IPS DF 6.9 (cell line): ENCODE measurements at places on chromosomes 11 and 22.

GRCh38 chr11:30652801-30653200, 66.6 kb upstream of the MPPED2 start:
- no peak for DNase-seq

DNA sequence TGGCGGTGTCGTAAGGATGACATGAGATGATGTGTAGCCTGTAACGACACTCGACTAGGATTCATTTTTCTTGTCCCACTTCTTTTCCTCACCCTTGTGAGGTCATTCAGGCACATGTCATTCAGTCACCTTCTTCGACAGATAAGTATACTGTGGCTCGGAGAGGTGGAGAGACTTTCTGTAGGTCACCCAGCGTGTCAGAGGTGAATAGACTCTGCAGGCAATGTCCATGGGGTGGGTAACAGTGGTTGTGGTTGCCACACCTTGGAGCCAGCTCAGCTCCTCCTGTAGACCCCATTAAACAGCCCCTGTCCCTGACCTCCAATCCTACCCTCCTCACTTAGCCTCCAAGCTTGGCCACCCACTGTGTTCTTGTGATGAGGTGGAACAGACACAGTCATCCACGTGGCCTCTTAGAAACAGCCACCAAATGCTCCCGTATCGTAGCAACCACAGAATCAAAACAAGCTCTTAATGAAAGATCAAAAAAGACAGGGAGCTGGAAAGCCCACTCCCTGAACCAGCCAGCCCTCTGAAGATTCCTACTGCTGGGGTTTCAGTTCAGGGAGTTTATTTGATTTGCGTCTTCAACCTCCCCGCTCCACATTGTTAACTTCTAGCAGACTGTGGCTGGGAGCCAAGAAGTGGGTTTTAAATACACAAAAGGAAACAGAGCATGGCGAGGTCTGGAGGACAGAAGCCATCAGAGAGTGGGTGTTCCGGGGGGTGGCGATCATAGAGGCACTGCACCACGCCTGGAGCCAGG, 89.0 kb upstream of the GRK3 start:
- no peak for DNase-seq

DNA sequence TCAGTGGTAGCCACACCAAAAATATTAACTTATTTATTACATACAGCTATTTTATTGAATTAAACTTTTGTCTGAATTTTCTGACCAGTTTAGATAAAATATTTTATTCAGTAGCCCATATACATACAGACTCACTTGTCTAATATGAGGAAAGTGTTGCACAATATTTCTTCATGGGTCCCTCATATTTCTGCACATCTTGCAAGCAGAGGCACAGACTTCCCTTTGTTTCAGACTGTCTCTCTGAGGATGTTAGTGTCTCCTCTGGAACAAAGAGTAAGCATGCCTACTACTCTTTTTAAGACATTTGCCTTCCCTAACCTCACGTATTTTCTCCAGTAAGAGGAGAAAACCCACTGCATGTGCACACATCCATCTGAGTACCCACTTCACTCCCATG, 81.2 kb downstream of the OR5AK2 start:
- DNase-seq, result no peak

GRCh38 chr22:23251445-23252093, 71.3 kb downstream of the BCR start:
- no peak for DNase-seq
